ENCODE measurements at places on chromosomes 12 and 14.

- DNase-seq = no peak
Measured at GRCh38 chr14:99605299-99605961, 1.4 kb upstream of the CCDC85C start.

- no peak for DNase-seq
Measured at GRCh38 chr12:47205532-47206449, 126.0 kb upstream of the AMIGO2 start.

GRCh38 chr14:83798421-83798820 is 1731.5 kb upstream of the FLRT2 start:
- DNase-seq = no peak

GRCh38 chr14:102279688-102280348 is 25.1 kb downstream of the MOK start:
- DNase-seq = no peak

DNA sequence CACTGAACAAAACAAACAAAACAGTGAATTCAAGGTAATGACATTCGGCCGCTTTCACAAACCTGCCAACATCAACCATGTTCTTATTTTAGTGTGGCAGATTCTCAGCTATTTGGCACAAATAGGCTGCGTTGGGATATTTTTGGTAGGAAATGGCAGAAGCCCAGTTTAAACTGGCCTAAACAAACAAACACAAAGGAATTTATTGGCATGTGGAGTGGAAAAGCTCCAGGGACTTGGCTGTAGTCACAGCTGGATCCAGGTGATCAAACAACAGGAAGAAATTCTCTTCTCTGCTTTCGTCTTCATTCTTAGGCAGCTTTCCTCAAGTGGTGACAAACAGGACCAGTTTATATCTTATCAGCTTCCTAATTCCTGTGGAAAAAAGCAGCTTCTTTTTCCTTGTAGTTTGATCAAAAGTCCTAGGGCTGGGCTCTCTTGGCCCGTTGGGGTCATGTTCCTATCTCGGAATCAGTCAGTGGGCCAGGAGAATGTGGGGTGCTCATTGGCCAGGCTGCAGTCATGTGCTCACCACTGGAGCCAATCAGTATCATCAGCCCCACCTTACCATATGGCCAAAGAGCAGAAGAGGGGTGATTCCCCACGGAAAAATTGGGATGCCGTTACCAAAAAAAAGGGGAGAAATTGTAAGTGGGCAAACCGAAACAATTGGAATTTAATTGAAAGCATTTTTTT is 22.6 kb downstream of the C12orf75 start:
- no peak for DNase-seq

Data from vagina (tissue), 2 donors.